ENCODE measurements at places on chromosomes 3 and 15.

GRCh38 chr15:67843571-67844387 is 3.9 kb upstream of the RNU6-1 start:
- DNase-seq = no peak

GRCh38 chr3:27589795-27590194 is 105.6 kb upstream of the SLC4A7 start:
- DNase-seq = no peak

- DNase-seq = no peak
Observed at GRCh38 chr3:16337856-16338540, 73.0 kb downstream of the OXNAD1 start.

DNA sequence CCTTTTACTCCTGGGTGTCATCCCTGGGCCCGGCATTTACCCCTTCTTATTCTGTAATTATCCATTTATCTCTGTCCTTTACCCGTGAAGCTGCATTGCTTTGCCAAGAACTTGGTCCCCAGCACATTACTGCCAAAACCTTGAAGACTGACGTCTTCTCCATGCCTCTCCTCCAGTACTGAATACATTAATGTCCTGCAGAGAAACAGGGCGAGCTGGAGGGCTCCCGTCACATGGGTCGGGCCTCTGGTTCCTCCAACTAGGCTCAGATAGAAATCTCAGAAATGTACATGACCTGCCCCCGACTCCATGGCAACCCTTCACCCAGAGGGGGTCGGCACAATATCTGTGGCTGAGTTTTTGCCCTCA is 445 bp downstream of the EFCAB12 start:
- no peak for DNase-seq

DNA sequence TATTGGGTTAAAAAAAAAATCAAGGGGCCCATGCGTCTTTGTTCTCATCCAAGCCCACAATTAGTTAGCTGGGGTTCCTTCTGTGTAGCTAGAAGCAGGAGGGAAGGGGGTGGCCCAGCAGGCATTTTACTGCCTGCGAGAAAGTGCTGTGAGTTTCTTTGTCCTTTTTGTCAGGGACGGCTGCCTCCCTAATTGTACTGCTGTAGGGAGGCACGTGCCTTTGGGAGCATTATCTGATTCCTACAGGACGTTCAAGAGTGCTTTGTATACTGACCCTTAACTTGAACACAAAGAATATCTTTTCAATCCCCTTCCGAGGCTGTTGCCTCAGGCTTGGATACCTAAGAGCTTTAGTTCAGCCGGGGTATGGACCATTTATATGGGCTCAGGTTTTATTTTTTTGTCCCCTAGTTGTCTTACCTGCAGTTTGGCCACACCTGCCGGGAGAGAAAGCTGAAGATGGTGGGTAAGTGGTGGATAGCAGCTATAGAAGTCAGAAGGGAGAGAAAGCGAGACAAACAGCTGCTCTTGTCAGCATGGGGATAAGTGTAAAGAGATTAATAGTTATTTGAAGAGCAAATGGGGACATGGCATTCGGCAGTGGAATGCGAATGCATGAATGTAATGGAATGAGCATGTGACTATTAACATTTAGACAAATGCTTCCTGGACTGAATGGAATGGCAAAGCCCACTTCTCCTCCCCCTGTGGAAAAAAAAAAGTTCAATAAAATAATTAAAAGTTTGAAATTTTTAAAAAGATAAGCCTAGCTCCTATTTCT is 175.2 kb downstream of the TP63 start:
- DNase-seq = no peak

DNA sequence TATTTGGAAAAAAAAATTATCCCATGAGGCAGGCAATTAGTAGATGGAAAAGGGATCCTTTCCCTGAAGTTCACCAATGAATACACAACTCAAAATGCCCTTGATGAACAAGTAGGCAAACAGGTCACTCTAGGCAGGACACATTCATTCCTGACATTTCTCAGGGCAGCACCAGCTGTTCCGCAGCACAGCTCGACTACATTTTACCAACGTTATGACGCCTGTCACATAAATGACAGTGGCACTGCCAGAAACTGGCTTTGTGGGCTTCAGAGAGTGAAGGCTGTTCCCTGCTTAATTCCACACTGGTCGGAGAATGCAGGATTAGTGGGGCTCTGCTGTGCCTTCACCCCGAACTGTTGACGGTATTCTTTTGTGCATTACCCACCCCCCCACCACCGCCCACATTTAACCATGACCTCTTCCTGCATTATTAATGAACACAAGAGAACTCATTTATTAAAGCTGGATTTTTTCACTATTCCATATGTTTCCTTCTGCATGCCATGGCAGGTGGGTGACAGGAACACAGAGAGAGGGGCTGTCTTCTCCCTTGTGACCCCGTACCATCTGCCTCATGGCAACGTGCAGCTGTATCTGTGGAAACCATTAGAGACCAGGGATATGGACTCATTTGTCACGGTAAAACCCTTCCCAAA is 197.6 kb downstream of the PDZRN3 start:
- DNase-seq = no peak

DNA sequence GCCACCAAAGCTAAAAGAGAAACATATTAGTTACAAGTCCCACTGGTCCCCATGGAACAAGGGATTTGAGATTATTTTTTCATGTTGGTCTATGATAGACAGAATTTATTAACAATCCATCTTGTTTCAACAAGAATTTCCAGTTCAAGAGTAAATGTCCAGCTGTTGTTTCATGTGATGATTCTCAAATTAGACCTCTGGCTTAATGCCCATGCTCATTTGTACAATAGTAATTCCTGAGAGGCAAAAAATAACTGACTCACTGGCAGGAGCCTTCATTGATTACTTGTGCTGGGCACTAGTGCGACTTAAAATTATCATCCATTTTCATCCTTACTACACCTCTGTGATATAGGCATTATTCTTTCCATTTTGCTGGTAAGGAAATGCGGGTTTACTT is 171.3 kb downstream of the ITPR1 start:
- no peak for DNase-seq

GRCh38 chr3:102529452-102529851 is 94.6 kb downstream of the ZPLD1 start:
- no peak for DNase-seq

- no peak for DNase-seq
Observed at GRCh38 chr3:23592961-23593931, 212.5 kb upstream of the UBE2E1 start.

DNA sequence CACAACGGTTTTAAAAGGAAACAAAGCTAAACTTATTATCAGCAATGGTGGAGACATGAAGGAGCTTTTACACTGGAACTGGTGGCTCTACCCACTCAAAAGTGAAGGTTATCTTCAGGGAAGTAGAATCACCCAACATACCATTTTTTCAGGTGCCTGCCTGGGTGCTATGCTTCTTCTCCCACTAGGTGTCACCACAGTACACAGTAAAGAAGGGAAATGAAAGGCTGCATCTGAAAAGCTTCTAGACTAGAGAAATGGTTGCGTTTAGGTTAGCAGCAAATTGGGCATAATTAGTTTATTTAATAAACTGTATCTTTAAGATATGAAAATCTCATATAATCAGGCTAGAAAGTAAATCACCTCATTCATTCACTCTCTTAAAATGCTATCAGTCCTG is 47.0 kb upstream of the SELENOK start:
- no peak for DNase-seq

- DNase-seq = no peak
Observed at GRCh38 chr3:103614719-103615118, 1179.9 kb downstream of the ZPLD1 start.

- DNase-seq = no peak
Observed at GRCh38 chr15:57505949-57506391, 85.7 kb upstream of the MYZAP start.

- DNase-seq = no peak
Observed at GRCh38 chr3:172317984-172318383, 130.3 kb downstream of the GHSR start.

DNA sequence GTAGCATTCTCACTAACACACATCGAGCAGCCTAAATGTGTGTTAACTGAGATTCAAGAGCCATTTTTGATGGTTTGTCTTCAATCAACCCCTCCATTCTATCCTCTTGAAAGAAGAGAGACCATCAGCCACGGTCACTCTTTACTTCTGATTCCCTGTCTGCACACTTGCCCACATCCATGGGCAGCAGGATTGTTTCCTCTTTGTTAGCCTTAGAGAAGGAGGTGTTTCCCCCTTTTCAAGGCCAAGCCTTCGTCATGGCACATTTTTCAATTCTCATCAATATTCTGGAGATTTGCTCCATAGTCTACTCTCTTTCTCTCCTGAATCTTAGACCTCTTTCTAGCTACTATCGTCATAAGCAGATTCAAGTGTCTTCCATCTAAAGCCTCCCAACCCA is 522.4 kb upstream of the NAALADL2 start:
- no peak for DNase-seq

DNA sequence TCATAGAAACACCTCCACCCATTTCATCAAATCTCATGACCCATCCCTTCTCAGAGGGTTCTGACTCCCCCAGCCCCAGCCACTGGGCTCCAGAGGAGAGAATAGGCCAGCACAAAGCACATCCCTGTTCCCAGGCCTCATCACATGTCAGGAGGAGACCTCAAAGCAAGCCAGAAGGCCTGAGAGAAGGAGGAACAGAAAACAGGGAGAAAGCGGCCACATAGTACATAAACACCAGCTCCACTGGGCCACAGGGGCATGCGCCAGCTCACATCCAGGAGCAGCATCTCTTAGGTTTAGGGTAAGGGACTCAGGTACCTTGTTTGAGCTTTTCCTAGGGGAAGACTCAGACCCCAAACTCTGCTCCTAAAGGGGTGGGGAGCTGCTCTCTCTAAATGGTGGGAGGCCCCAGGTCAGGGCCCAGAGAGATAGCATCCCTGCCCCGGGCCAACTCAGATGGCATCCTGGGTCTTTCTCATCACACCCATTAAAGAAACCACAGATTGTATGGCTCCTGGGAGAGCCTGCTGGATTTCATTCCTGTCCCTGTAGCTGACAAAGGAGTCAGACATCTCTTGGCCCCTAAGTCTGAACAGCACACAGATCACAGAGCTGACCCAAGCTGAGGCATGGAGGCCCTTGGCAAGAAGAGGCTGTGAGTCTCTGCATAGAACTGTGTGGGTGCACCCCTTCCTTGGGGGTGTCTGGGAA is 2.5 kb downstream of the SHF start:
- no peak for DNase-seq

DNA sequence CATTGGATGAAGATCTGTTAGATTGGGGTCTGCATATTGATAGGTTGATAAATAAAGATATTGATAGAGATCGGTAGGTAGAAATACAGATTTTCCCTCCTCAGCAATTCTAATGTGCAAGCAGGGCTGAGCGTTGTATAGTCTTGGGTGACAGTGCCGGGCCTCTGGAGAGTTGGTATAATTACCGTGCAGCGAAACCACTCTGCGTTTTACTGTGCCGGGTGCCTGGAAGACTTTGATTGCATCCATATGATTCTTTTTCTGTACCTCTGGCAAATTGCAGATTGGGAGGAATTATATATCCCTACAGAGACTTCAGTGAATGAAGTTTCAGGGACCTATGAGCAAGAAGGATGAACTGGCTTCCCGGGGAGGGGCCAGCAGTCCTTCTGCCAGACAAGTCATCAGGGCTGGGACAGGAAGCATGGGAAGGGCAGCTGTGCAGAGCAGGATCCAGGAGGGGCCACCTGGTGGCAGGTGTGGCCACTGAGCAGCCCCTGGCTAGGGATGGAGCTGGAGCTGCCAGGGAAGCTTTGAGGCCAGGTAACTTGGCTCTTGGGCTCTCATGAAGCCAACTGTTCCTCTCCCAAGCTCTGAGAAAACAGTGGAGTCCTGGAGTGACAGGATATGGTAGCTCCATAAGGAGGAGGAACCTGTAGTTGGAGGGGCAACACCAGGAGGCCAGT is 132.5 kb downstream of the APBA2 start:
- DNase-seq = no peak

DNA sequence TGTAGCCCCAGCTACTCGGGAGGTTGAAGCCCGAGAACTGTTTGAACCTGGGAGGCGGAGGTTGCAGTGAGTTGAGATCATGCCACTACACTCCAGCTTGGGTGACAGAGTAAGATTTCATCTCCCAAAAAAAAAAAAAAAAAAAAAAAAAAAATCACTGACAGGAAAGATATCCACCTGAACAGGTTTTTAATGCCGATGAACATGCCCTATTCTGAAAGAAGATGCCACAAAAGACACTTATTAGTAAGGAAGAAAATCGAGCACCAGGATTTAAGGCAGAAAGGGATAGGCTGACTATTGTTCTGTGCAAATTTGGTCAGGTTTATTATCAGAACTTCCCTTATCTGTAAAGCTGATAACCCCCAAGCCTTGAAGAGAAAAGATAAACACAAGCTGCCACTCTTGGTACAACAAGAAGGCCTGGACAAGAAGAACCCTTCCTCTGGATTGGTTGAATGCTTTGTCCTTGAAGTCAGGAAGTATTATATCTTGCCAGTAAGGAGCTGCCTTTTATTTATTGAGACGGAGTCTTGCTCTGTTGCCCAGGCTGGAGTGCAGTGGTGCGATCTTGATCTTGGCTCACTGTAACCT is 2.7 kb upstream of the PARP16 start:
- DNase-seq = no peak

- no peak for DNase-seq
Observed at GRCh38 chr3:152595975-152596821, 238.7 kb upstream of the P2RY1 start.
